Dermis blood vessel endothelial cell (primary cell): ENCODE measurements at places on chromosomes 12 and 14. TPM values are rescaled to one million over a fixed set of nuclear protein-coding genes. Genes with fewer than 3 reads are reported as not detected.

Gene LRRC10
- not detected in 2 replicates for total RNA-seq

Gene ERP29
- total RNA-seq = 70.2 and 92.7 TPM in 2 replicates

Gene PPP4R3A
- total RNA-seq = 83.2 and 104 TPM in 2 replicates

Gene UBC
- total RNA-seq = 1,840 and 2,354 TPM in 2 replicates

Gene SYNDIG1L
- total RNA-seq = not detected in 2 replicates

Gene B4GALNT1
- total RNA-seq = 0.14 TPM in 1 of 2 replicates, not detected in the other

Gene IL22
- not detected in 2 replicates for total RNA-seq

Gene COA8
- total RNA-seq = 24.7 and 26.5 TPM in 2 replicates

Gene CPNE6
- not detected in 2 replicates for total RNA-seq

Gene DIO3
- total RNA-seq = not detected in 2 replicates

Gene SLC4A8
- total RNA-seq = 1.3 and 1.7 TPM in 2 replicates
